ENCODE measurements at places on chromosomes 5 and 9.

GRCh38 chr9:127209220-127209619 lies 55.4 kb upstream of the GARNL3 start:
- no peak for DNase-seq

DNA sequence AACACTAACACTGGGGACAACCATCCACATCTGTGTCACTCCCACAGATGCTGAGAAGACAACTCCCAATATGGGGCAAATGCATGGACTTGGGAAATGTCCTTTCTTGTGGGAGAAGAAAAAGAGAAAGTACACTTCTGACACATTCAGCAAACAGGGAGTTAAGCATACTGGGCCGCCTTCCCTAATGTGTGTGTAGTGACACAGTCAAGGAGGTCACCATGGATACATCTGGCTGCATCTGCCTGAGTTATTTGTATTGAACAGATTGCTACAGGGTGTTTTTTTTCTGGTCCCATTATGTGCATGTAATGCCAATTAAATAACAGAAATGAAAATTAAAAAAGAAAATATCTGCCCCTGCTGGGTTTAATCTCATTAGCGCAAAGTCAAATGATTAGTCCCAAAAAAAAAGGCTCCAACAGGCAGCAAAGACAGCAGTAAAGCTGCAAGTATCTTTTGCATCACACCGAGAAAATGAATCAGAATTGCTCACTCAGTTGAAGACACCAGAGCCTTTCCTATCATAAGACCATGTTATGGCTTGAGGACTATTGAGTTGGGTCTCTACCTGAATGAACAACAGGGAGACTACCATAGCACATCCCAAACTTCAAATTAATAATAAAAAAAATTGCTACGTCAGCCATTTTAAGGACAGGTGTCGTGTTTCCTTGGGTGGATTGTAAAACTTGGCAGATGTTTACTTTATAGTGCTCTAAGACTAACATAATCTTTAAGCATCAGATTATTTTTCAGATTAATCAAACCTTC lies 395.9 kb downstream of the DTWD2 start:
- DNase-seq, result no peak

- no peak for DNase-seq
Observed at GRCh38 chr5:35694481-35694880, 76.8 kb downstream of the SPEF2 start.

GRCh38 chr5:1065891-1066650 lies 45.8 kb downstream of the SLC12A7 start:
- DNase-seq, result no peak

GRCh38 chr5:166535641-166536040 lies 1755.8 kb upstream of the WWC1 start:
- DNase-seq, result no peak

GRCh38 chr9:100167915-100168654 lies 69.0 kb downstream of the INVS start:
- no peak for DNase-seq

DNA sequence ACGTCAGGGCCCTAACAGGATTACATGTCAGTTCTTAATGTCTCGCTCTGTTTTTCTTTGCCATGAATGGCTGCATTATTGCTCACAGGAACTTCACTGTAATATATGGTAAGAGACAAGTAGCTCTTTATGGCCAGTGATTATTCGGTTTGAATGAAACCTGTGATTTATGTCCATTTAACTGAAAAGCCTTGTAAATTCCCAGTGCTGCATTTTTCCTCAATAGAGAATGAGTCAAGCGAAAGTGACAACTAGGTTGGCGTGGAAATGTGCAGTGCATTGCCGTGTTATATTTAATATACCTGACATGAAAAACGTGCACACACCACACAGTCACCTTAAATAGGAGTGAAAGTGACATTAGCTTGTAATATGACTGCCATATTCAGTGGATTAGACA lies 163.1 kb downstream of the PBX3 start:
- DNase-seq, result no peak

GRCh38 chr9:120937127-120937526 lies 10.5 kb upstream of the TRAF1 start:
- no peak for DNase-seq

GRCh38 chr5:145975361-145976066 lies 39.1 kb downstream of the SH3RF2 start:
- DNase-seq, result peak; percentile 19

DNA sequence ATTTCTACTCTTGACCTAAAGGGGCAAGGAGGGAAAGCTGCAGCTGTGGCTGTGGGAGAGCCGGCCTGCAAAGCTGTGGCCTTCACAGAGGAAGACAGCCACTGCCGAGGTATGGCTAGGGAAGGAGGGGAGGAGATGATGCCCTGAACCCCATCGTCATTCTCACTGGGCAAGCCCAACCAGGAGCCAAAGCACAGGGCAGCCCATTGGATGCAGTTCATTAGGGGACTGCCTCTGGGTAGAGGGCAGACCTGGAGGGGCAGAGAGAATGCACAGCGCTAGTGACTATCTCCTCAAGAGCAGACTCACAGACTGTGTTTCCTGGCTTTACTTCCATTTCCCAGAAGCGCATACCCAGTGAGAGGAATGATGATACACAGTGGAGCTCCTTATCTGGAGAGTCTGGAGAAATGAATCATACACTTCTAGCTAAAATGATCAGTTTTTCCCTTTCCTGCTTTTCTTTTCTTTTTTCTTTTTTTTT lies 47.2 kb upstream of the TTC23L start:
- DNase-seq, result peak; percentile 3

DNA sequence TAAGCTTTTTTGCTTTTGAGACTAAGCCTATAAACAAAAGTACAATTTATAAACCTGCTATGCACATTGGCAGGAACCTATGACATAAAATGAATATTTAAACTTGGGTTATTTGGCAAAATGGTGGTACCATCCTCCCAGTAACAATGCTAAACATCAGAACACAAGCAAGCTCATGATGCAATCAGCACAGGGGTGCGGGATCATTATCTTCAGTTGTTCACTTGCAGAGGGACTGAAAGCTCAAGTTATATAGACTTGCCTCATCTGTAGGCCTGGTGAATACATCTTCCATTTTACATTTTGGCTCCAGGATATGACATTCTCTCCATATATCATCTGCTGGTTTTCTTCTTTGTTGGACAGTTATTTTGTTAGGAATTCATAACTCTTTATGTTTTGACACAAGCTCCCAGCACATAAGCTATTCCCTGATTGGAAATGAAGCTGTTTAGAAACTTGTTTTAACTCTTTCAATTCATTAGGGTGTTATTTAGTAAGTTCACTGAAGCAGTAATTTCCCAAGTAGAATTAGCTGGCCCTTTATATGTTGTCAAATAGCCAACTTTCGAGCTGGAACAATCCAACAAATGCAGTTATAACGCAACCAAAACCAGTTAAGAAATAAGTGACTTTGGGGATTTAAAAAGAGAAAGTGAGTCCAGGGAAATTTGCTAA lies 124.7 kb upstream of the LIFR start:
- DNase-seq, result no peak

DNA sequence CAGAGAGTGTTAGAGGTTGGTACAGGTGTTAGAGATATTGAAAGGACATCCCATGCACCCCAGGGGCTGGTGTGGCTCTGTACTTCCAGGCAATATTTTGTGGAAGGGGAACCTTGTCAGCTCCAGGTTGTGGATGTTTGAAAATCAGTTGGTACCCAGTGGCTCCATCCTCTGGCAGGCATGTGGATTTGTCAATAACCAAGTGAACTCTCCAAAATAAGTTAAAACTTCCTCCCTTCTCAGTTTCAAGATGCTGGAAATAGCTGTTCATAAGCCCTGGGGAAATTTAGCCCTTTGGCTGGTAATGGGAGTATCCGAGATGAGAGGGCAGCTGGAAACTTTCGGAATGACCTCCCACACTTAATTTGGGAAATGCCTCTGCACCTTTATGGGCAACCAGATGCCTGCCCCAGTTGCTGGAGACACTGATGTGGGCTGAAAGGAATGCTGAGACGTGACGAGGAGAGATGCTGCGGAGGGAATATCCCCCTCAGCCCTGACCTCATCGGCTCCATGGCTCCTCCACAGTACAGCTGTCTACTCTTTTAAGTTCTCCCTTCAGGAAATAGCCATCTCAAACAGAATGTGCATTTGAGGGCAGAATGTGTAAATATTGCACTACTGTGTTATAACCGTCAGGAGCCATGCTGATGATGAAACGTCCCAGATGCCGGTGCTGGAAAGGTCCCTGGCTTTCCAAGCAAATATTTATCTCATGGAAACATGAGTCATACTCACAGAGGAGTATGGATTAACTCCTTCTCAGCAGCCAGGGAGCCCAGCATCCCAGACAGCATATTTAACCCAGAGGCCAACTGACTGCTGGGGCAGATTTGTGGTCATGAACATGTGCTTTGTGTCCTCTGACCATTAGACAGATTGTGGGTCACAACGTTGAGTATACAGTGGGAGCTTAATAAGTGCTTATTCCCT lies 29.5 kb downstream of the TGFBI start:
- peak; percentile 99 for DNase-seq

- peak; percentile 35 for DNase-seq
Observed at GRCh38 chr9:107439991-107440456, 49.5 kb downstream of the KLF4 start.

- no peak for DNase-seq
Observed at GRCh38 chr5:25448646-25449045, 803.9 kb upstream of the CDH10 start.

- DNase-seq, result no peak
Observed at GRCh38 chr5:72203251-72203845, 96.1 kb downstream of the MAP1B start.

DNA sequence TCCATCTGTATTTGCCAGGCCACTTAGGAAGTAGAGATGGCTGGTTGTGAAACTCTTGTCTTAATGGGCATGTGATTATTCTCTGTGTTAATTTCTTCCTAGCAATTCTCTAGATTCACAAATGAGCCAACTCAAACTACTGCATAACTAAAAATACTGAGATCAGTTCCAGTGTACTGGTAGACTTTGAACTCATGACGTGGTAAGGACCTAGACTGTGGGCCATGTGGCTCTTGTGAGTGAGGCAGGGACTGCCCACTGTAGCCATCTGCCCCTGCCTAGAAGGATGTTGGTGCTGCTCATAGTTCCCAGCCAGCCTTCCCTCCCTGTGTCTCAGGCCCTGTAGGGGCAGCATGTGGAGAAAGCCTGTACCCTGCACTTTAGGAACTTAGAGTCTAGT lies 47.4 kb downstream of the CYSTM1 start:
- DNase-seq, result no peak

DNA sequence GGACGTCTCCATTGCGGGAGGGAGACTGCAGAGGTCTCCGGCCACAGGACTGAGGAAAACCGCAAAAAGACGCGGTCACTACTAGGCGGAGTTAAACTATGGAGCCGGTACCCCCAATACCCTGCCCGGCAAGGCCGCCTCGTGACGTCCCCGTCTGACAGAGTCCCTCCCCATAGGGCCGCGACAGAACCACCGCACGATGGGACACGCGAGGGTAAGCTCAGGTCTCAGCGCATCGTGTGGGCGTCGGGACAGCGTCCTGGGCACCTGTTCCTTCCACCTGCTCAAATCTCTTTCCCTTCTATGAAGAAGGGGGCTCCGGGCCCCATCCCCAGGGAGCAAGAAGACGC lies 35.2 kb upstream of the GLDC start:
- peak; percentile 35 for DNase-seq

DNA sequence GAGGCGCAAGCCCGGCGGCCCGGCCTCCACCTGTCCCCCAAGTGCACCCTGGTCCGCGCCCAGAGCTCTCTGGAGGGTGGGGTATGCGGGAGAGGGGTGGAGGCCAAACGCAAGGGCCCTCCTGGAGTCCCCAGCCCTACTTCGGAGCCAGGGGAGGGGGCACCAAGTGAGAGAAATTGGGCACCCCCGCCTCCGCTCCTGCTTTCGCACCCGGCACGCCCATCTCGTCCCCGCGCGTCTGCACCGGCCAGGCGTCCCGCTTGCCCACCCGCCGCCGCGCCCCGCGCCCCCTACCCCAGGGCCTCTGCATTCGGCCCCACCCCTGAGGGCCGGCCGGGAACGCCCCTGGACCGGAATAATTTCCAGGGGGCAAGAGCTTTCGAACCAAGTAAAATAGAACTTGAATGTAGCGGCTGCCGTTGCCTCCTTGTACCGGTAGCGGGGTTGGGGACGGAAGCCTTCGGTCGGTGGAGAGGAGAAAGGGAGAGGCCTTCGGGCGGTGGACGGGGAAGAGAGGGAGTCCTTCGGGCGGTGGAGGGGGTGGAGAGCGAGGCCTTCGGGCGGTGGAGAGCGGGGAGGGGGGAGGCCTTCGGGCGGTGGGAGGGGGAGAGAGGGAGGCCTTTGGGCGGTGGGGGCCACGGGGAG lies 694 bp upstream of the PHPT1 start:
- no peak for DNase-seq

GRCh38 chr5:134140530-134141201 lies 26.2 kb downstream of the TCF7 start:
- peak; percentile 69 for DNase-seq

GRCh38 chr5:140055152-140055551 lies 12.1 kb upstream of the NRG2 start:
- DNase-seq, result no peak

- peak; percentile 12 for DNase-seq
Observed at GRCh38 chr5:13944560-13945199, at the start of gene DNAH5. DNAH5 (minus strand) TSS chr5:13944688; CDS start chr5:13944438, 250 bp downstream.

DNA sequence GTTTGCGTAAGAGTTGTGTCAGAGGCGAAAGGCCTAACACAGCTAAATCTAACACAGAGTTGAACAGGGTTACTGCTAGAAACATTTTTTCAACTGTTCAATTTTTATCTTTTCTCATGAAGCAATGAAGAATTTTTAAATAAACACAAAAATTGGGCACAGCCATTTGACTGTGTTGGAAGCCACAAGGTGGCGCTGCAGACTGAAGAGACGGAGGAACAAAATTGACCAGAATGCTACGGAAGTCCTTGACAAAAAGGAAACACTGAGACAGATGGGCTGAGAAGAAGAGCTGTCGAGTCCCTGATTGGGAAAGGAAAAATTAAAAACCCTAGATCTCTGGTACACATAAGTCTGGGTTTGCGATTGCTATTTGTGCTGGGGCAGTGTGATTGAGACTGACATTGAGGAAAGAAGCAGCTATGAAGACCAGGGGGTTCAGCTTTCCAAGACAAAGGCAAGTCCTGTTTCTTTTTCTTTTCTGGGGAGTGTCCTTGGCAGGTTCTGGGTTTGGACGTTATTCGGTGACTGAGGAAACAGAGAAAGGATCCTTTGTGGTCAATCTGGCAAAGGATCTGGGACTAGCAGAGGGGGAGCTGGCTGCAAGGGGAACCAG lies at the start of gene PCDHB9:
Gene PCDHB9 (plus strand): TSS at position 265 of the 616 bp plus-strand sequence. CDS start 158 bp downstream, at position 423.
- peak; percentile 25 for DNase-seq

DNA sequence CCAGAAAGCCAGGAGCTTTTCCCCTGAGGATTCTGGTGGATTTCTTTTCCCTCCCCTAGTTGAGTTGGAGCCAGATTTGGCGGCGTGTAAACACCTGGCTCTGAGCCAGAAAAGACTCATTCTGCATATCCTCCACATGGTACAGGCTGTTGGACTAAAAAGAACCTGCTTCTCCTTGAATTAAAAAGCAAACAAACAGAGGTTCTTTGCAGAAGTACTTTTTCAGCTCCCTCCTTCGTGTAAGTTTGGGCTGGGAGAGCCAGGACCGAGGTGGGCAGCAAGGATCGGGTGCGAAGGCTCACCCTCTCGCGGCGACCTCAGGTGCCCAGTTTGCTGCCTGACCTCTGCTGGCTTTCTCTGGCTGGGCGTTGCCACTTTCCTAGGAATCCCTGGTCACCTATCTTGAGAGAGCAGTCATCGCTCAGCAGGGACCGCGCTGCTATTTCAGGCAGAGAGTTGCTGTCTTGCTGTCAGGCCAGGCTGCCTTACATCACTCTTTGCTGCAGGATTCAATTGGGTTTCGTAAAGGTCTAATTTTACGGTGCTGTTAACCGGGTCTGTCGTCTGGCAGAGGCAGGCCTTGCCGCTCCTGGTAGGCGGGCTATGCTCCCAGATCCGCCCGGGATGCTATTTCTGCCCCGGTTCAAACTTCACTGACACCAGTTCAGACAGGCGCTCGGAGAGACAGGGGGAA lies 3.2 kb downstream of the PAPPA start:
- DNase-seq, result peak; percentile 91

GRCh38 chr5:164753434-164753833 lies 1248.0 kb downstream of the MAT2B start:
- no peak for DNase-seq
